HEK293T (cell line): ENCODE measurements at places on chromosomes 6 and 20.

DNA sequence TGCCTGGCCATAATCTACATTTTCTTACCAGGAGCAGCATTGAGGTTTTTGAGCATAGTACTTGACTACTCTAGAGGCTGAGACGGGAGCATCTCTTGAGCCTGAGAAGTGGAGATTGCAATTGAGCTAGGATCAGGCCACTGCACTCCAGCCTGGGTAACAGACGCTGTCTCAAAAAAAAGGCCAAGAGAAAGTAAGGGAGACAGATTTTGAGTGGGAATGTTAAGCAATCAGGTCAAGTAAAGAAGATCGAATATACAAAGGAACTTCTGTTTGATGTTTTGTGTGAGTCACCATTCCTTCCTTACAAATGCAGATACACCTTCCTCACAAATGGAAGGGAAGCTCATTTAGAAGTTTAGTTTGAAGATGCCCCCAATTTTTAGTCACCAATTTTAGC is 4.4 kb downstream of the PNRC1 start:
- no peak for DNase-seq

- DNase-seq: peak; percentile 45
Measured at GRCh38 chr6:156777577-156778453, 637 bp downstream of the ARID1B start.

DNA sequence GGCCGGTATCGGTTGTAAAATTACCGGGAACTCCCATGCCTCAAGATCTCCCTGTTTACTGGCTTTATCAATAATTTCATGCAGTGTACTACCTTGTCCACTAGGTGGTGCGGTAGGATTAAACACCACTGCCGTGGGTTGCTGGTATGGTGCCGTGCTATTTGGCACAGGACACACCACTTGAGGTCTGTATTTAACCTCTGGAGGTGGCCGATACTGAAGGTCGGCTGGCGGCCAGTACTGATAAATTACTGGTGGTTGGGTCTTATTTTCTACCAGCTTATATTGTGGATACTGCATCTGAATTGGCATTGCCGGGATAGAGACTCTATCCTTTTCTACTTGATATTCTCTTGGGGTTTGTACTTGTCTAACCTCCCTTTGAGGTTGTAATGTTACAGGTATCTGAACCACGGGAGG is 14.3 kb upstream of the PTCRA start:
- DNase-seq: peak; percentile 66

DNA sequence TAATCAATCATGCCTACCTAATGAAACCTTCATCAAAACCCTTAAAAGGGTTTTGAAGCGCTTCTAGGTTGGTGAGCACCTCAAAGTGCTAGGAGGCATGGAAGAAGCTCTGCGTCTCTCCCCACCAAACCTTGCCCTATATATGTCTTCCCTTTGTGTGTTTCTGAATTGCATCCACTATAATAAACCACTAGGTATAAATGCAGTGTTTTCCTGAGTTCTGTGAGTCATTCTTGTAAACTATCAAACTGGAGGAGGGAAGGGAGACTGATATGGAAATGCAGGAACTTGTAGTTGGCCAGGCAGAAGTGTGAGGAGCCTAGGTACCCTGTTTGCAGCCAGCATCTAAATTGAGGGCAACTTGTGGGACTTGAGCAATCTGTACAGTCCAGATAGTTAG is 698.8 kb downstream of the DOK5 start:
- no peak for DNase-seq

GRCh38 chr6:13473768-13474165 is 13.6 kb downstream of the GFOD1 start:
- no peak for DNase-seq
